ENCODE measurements at places on chromosomes 2 and 18.

- DNase-seq: no peak
Observed at GRCh38 chr2:186882511-186883071, 33.6 kb upstream of the ZSWIM2 start.

GRCh38 chr2:136505462-136505861 lies 259.9 kb upstream of the THSD7B start:
- no peak for DNase-seq

DNA sequence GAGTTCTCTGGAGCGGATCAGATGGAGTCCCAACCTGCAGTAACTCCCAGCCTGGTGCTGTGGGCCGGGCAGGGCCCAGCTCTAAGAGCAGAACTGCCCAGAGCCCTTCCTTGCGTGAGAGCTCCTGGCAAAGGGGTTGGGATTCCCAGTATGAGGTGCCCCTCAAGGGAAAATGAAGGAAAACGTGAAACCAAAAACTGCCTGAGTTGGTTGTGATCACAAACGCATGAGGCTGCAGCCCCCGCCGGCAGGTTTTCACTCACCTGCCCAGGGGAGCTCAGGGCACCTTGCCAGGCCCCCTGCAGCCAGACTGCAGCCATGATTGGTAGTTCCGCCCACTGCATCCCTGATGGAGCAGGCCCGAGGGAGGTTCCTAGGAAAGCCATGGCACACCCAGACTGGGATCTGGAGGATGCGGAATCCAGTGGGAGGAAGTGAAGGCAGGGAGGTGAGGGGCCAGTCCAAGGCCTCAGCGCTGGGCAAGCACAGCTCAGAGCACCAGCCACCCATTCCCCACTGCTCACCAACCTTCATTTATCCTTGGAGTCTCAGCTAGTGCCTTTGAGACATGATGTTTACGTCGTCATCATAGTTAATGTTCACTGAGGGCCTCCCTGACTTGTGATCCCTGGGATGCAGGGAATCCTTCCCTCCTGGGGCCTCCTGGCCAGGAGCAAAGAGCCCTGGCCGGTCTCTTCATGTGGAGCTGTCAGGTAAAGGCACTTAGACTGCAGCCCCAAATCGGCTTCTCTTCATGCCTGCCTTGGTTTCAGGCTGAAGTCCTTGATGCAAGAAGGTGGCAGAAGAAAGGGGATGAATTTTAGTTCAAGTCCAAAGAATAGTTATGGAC lies 103.2 kb downstream of the INHBB start:
- DNase-seq: no peak

DNA sequence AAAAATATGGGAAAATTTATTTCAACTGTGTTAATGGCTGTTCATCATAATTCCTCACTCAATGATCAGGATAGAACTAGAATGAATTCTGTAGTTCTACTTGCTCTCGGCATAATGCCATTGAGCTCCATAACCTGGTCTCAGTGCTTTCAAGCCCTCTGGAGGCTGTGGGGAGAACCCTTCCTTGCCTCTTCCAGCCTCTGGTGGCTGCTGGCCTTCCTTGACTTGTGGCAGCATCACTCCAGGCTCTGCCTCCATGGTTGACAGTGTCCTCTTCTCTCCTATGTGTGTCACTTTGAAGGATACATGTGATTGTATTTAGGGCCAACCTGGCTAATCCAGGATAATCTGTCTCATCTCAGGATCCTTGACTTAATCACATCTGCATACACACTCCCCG lies 26.9 kb upstream of the CABYR start:
- DNase-seq: no peak

DNA sequence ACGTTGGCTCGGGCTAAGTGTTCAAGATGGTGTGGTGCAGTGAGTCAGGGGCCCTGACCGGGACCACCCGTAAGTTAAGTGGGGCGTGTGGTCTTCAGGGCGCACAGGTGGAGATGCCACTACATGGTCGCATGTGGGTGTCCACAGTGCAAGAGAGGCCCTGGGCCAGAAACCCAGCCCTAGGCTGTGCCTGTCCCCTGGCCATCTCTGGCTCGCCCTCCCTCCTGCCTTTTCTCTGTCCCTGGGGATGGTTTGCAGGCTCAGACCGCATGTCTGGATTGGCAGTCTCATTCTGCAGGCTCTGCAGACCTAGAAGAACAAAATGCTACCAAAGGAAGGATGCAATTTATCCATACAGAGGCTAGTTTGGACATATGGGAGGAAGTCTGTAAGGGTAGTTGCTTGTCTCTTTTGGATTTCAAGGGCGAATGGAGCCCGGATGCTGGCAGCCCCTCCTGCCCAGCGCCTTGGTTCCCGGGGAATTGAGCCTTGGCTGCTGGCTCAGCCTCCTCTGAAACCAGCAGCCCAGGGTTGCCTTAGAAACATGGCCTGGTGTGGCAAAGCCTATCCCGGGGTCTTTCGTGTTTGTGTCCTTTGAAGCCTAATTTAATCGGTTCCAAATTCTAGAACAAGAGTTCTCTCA lies 417.5 kb upstream of the HS6ST1 start:
- DNase-seq: no peak

- DNase-seq: no peak
Observed at GRCh38 chr2:25347205-25347815, 5.6 kb upstream of the DNMT3A start.
